ENCODE measurements at places on chromosomes 12 and 14. TPM values are rescaled to one million over a fixed set of nuclear protein-coding genes. Genes with fewer than 3 reads are reported as not detected.
A peak's percentile ranks its signal among the peaks of the same experiment; 100 is the strongest.

DNA sequence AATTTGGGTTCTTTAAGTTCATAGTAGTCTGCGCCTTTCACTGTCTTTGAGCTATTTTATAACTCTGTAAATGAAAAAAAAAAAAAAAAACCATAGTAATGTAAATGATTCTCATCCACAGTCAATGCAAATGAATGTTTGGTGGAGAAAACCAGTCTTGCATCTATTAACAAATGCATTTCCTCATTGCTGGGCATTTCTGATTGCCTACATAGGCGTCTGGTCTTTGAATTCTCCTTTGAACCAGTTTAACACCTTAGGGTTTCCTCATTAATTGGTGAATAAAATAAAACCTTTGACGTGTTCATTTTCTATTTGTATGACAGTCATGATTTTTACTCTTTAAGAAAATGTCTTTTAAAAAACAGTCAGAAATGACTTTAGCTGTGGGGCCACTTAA is 114.8 kb downstream of the C12orf75 start:
- DNase-seq: no peak
- H3K36me3 ChIP-seq: no peaks in the 10 kb centered on the region
- H3K4me3 ChIP-seq: no peak overlapping the region

- no peaks in the 10 kb centered on the region for H3K36me3 ChIP-seq
- no peak for DNase-seq
- no peak overlapping the region for H3K4me3 ChIP-seq
- no peaks in the 10 kb centered on the region for H3K27me3 ChIP-seq
Measured at GRCh38 chr14:51513281-51513680, 138.4 kb upstream of the FRMD6 start.

DNA sequence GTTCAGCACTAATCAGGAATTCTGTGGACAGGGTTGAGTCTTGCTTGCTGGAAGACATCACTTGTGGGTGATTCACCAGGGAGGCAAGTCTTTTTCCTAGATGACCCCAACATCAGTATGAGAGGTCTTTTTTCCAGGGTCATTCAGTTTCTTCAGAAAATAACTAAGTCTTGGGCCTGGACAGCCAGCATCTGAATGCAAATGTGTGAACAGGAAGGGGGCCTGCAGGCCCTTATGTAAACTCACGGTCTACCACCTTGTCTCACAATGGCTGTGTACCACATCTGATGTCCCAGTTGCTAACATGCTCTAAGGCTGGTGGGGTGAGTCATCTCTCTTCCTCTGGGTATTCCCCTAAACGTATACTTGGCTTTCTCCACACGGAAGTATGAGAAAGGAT is 79.2 kb downstream of the HECTD4 start:
- no peaks in the 10 kb centered on the region for H3K4me1 ChIP-seq
- H3K27me3 ChIP-seq: no peaks in the 10 kb centered on the region
- H3K4me3 ChIP-seq: no peak overlapping the region
- no peak for DNase-seq
- peaks cover 50% of the 10 kb centered on the region for H3K36me3 ChIP-seq

- no peak overlapping the region for H3K27ac ChIP-seq
- H3K4me3 ChIP-seq: no peak overlapping the region
- H3K4me1 ChIP-seq: peaks cover 11% of the 10 kb centered on the region
- no peaks in the 10 kb centered on the region for H3K27me3 ChIP-seq
- DNase-seq: no peak
Measured at GRCh38 chr12:121013715-121014114, 2.6 kb downstream of the C12orf43 start.

GRCh38 chr12:203462-204260 is 10.3 kb downstream of the SLC6A12 start:
- DNase-seq: no peak
- peak overlapping the region; percentile 49 for H3K4me3 ChIP-seq
- no peaks in the 10 kb centered on the region for H3K36me3 ChIP-seq
- peaks cover 9% of the 10 kb centered on the region for H3K4me1 ChIP-seq
- peaks cover 26% of the 10 kb centered on the region for H3K27me3 ChIP-seq

DNA sequence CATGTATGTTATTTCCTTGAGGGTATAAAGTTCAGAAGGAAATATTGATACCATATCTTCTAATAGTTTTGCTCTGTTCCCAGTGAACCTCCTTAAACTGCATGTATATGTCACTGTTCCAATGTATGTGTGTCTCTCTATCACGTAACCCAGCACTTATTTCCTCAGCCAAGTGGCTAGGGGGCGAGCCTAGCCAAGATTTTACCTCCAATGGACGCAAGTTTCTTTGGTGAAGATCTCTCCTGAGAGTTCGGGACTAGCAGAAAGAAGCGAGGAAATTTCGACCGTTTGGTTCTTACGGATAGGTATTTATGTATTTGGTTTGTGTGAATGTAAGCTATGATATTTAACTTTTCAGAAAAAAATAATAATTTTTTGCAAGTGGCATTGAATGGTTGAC is 2.5 kb downstream of the SFSWAP start:
- H3K27me3 ChIP-seq: no peaks in the 10 kb centered on the region
- no peak for DNase-seq
- H3K4me3 ChIP-seq: no peak overlapping the region
- peaks cover 27% of the 10 kb centered on the region for H3K4me1 ChIP-seq

Gene LUM
- 227 TPM for total RNA-seq

DNA sequence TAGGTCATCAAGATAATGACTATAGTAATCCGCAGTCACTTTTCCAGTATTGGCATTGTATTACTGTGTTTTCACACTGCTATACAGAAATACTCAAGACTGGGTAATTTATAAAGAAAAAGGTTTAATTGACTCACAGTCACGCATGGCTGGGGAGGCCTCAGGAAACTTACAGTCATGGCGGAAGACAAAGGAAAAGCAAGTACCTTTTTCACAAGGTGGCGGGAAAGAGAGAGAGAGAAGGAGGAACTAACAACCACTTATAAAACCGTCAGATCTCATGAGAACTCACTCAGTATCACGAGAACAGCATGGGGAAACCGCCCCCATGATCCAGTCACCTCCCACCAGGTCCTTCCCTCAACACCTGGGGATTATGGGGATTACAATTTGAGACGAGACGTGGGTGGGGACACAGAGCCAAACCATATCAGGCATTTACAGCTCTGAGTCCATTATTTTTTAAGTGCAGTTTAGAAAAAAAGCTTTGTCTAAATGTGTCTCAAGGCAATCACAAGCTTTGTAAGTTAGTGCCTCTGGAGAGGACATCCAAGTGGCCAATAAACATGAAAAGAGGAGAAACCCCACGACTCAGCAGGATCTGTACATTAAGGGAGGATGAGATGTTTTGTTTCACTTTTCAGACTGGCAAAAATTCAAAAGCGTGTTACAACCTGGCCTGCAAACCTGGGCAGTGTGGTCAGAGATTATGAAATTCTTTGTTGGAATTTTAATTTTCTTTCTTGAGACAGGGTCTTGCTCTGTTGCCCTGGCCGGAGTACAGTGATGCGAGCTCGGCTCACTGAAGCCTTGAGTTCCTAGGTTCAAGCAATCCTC is 82.0 kb downstream of the DNAH10 start:
- no peaks in the 10 kb centered on the region for H3K36me3 ChIP-seq
- DNase-seq: no peak
- H3K27ac ChIP-seq: no peak overlapping the region

GRCh38 chr14:53663709-53664108 is 292.9 kb downstream of the BMP4 start:
- no peak overlapping the region for H3K27ac ChIP-seq
- no peaks in the 10 kb centered on the region for H3K27me3 ChIP-seq
- no peaks in the 10 kb centered on the region for H3K36me3 ChIP-seq
- no peak for DNase-seq
- H3K4me1 ChIP-seq: no peaks in the 10 kb centered on the region

DNA sequence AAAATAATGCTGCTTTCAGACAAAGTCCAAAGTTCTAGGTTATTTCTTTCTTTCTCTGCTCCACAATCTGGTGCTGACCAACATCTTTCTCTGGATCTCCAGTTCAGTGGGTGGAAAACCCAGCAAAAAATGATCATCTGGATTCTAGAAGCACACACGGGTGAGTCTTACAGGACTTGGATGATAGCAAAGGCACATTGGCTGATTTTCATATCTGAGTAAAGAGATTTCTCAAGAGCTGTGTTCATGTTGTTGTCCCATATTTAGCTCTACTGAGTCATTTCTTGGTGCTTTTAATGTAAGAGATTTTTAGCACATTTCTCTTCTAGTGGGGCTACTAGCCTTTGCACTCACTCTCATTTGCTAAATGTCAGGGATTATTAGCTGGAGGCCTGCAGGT is 336.7 kb downstream of the GALC start:
- H3K27me3 ChIP-seq: no peaks in the 10 kb centered on the region
- H3K4me1 ChIP-seq: no peaks in the 10 kb centered on the region
- H3K36me3 ChIP-seq: no peaks in the 10 kb centered on the region
- no peak for DNase-seq
- H3K27ac ChIP-seq: no peak overlapping the region
- H3K4me3 ChIP-seq: no peak overlapping the region

- no peaks in the 10 kb centered on the region for H3K4me1 ChIP-seq
- no peak overlapping the region for H3K4me3 ChIP-seq
- no peaks in the 10 kb centered on the region for H3K36me3 ChIP-seq
- DNase-seq: no peak
- H3K27me3 ChIP-seq: peaks cover 14% of the 10 kb centered on the region
Measured at GRCh38 chr12:102971227-102971626, 13.8 kb downstream of the ASCL1 start.

GRCh38 chr12:43436597-43436996 is 115.4 kb downstream of the ADAMTS20 start:
- no peak overlapping the region for H3K27ac ChIP-seq
- H3K27me3 ChIP-seq: no peaks in the 10 kb centered on the region
- no peaks in the 10 kb centered on the region for H3K4me1 ChIP-seq
- no peak for DNase-seq
- no peak overlapping the region for H3K4me3 ChIP-seq

DNA sequence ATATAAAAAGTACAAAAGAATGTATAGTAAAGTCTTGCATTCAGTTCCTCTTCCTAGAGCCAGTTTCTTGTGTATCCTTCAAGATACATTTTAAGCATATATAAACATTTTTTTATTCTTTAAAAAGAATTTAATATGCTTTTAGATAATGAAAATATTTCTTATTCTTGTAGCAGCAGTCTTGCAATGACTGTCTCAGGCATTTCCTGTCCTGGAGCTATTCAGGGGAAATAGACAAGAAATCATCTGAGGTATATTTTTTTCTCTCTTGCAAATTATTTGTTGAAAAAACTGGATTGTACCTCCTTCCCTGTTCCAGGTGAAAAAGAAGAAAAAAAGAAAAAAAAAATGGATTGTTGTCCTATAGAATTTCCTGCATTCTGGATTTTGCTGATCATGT is 17.0 kb upstream of the ERBB3 start:
- no peak overlapping the region for H3K4me3 ChIP-seq
- no peak for DNase-seq
- H3K4me1 ChIP-seq: no peaks in the 10 kb centered on the region
- no peaks in the 10 kb centered on the region for H3K36me3 ChIP-seq
- no peaks in the 10 kb centered on the region for H3K27me3 ChIP-seq
- H3K27ac ChIP-seq: no peak overlapping the region

- H3K27me3 ChIP-seq: no peaks in the 10 kb centered on the region
- DNase-seq: no peak
- no peak overlapping the region for H3K27ac ChIP-seq
Measured at GRCh38 chr14:71728386-71728785, 203.8 kb upstream of the RGS6 start.

Measured in lower lobe of right lung (tissue), 2 donors.